Colonic mucosa (tissue), 4 donors: ENCODE measurements at places on chromosomes 7 and 10.

DNA sequence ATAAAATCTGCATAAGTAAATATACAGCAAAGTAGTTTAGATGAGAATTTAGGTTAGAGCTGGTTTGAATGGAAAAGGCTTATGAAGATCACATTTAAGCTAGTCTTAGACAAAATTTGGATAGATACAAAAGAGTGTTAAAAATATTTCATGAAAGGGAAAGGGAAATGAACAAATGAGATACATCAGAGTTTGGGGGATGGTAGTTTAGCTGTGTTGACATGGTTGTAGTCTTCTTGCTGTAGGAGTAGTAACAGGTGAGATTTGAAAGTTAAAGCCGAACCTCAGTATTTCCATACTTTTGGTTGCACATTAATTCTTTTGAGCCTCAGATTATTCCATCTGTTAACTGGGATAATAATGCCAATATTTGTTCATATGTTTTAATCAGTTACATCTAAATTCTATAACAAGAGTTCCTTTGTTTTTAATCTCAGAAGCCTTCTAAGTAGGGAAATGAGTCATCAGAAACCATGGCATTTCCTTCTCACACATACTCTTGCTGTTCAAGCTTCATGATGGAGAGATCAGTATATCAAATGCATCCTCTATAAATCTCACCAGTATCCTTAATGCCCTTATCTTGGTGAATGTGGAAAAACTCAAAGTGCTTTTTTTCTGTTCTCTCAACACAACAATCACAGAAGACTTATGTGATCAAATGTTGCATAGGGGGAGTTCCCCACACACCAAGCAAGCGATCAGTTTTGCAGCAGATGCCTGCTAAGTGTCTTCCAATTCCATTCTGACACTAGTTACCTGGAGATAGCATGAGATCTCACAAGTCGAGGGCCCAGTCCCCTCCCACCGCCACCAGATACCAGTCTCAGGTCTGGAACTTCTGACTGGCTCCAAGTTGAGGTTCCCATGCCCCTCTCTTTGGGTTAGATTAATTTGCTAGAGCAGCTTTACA is 84.7 kb downstream of the MAPK8 start:
- DNase-seq, result no peak
- H3K36me3 ChIP-seq, result no peaks in the 10 kb centered on the region
- peaks cover 4% of the 10 kb centered on the region for H3K4me1 ChIP-seq
- no peak overlapping the region for H3K4me3 ChIP-seq

GRCh38 chr7:44102846-44103565 is 1.1 kb upstream of the AEBP1 start:
- peak overlapping the region; percentile 40 for H3K27ac ChIP-seq
- H3K27me3 ChIP-seq, result peaks cover 11% of the 10 kb centered on the region

- no peak for DNase-seq
- H3K27me3 ChIP-seq, result no peaks in the 10 kb centered on the region
- H3K27ac ChIP-seq, result no peak overlapping the region
Measured at GRCh38 chr10:96082748-96083147, 39.4 kb downstream of the CCNJ start.

DNA sequence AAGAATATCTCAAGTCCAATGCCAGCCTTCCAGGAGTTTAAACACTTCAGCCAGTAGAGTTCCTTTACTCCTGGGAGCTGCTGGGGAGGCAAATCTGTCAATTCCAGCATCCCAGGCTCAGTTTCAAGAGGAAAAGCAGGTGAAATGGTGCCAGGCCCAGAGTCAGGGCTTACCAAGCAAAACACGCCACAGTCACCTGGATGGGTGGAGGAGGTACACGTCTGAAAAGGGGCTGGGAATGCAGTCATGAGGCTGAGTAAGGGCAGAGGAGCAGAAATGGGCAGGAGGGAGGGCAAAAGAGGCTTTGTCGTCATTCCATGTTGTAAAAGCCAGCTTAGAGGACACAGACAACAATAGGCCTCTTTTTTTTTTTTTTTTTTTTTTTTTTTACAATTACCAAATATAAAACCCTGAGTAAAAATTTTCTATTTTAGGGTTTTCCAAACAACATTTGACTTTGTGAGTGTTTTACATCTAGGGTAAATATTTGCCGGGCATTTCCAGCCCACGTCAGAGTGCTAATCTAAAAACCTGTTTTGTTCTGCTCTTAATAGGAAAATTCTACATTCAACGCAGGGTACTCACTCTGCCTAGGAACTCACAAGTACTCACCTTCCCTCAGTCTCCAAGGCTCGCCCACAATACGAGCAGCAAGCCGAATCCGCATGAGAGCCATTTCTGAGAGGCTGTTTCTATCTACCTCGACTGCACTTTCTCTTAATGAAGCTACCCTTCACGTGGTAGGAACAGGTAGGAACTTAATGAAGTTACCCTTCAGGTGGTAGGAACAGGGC is 21.2 kb downstream of the GFRA1 start:
- no peaks in the 10 kb centered on the region for H3K4me1 ChIP-seq
- no peak for DNase-seq
- no peak overlapping the region for H3K4me3 ChIP-seq
- H3K27ac ChIP-seq, result no peak overlapping the region
- no peaks in the 10 kb centered on the region for H3K27me3 ChIP-seq

DNA sequence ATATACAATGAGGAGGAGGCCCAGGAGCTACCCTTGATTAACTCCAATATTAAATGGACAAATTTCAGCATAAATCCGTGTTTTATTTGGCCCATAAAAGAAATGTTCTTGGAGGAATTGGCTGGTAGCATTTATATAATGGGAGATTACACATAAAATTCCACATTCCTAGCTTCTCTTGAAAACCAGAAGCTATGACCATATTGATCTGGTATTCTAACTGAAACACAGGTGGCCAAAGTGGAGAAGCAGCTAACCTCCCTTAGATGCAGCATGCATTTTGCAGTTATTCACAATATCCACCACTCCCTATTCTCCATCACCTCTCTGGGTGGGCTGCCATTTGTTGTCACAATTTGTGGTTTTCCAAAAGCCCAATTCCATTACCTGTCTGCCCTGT is 148.8 kb upstream of the CACNA2D1 start:
- H3K27me3 ChIP-seq, result no peaks in the 10 kb centered on the region
- H3K27ac ChIP-seq, result no peak overlapping the region
- no peaks in the 10 kb centered on the region for H3K36me3 ChIP-seq
- DNase-seq, result no peak
- H3K4me3 ChIP-seq, result no peak overlapping the region

- H3K36me3 ChIP-seq, result peaks cover 8% of the 10 kb centered on the region
- H3K4me1 ChIP-seq, result no peaks in the 10 kb centered on the region
- H3K27ac ChIP-seq, result peak overlapping the region; percentile 61
- peak overlapping the region; percentile 94 for H3K4me3 ChIP-seq
- DNase-seq, result no peak
- no peaks in the 10 kb centered on the region for H3K27me3 ChIP-seq
Measured at GRCh38 chr10:119166118-119166500, 595 bp upstream of the SFXN4 start.

DNA sequence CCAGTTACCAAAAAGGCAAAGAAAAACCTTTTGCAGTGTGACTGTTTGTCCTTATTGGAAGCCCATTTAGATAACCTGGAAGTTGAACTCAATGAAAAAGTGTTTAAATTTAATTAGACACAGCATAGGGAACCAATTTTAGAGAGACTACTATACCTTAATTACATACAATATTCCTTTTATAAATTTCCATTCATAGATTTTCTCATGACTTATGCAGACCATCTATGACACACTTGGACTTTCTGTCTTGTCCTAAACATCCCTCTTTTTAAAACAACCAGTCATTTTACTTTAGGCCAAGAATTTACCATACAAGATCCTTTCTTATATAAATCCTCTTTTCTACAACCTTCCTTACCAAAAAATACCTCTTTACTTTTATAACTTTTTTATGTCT is 61.6 kb downstream of the MTURN start:
- H3K4me3 ChIP-seq, result no peak overlapping the region
- no peaks in the 10 kb centered on the region for H3K36me3 ChIP-seq
- no peak for DNase-seq

GRCh38 chr7:87552351-87552900 is 48.3 kb downstream of the ABCB1 start:
- H3K4me3 ChIP-seq, result no peak overlapping the region
- no peak overlapping the region for H3K27ac ChIP-seq
- no peaks in the 10 kb centered on the region for H3K4me1 ChIP-seq
- DNase-seq, result no peak

- H3K4me3 ChIP-seq, result no peak overlapping the region
- H3K27me3 ChIP-seq, result no peaks in the 10 kb centered on the region
- no peaks in the 10 kb centered on the region for H3K36me3 ChIP-seq
- no peak overlapping the region for H3K27ac ChIP-seq
Measured at GRCh38 chr7:46746695-46747687, 825.9 kb upstream of the IGFBP3 start.
